ENCODE measurements at places on chromosomes 13 and 19. TPM values are rescaled to one million over a fixed set of nuclear protein-coding genes. Genes with fewer than 3 reads are reported as not detected.

Gene PSG2
- not detected for total RNA-seq

Gene SLC35E1
- 58.1 TPM for total RNA-seq

Gene KATNAL1
- 15.7 TPM for total RNA-seq

Gene IGFL2
- total RNA-seq: not detected

Gene ZNF536
- 5.6 TPM for total RNA-seq

Gene SIGLEC12
- 3.5 TPM for total RNA-seq

Gene CRX
- total RNA-seq: not detected

Gene RNF113B
- total RNA-seq: not detected

Gene ATP8B3
- 2.4 TPM for total RNA-seq

DNA sequence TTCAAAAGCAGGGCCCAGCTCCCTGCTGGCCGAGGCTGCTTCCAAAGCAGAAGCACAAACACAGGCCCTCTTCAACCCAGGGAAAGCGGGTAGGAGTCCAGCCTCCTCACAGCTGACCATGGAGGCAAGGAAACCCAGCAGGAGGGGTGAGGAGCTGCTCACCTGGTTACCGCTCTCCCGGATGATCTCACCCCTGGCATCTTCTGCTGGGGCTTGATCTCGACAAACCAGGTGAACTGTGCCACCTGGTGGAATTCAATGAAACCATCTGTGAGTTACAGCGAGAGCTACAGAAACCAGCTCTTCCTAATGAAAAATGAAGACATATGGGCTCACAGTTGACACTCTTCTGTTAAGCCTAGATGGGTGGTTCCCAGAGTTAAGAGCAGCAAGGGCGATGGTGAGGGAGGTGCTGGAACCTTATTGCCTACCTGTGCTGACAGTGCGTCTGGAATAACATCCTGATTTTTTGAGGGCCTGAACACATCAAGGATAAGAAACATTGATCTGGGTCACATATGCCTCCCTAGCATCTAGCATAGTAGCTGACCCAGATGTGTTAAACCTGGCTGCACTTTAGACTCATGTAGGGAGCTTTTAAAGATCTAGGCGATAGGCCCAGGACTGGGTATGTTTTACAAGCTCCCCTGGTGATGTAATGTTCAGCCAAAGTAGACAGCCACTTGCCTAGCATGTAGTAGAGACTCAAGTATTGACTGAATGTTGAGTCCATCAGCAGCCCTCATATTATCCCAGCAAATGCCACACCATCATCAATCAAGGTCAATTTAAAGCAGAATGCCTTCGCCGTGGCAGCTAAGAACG is 6.1 kb downstream of the DHRS12 start:
- H3K27me3 ChIP-seq: no peaks in the 10 kb centered on the region
- peaks cover under 1% of the 10 kb centered on the region for H3K4me1 ChIP-seq
- DNase-seq: peak; percentile 41
- H3K27ac ChIP-seq: no peak overlapping the region

DNA sequence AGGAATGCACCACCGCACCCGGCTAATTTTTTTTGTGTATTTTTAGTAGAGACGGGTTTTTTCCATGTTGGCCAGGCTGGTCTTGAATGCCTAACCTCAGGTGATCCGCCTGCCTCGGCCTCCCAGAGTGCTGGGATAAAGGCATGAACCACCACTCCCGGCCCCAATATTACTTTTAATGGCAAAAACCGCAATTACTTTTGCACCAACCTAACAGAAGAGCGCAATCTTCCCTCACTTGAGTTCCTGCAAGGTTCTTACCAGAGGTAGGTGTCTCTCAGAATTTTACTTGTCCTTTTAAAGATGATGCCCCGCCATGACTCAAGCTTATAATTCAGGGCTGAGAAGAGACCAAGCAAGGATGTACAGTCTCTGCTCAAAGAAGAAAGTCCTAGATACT is 1774.1 kb upstream of the PCDH20 start:
- H3K4me3 ChIP-seq: no peak overlapping the region
- DNase-seq: no peak
- H3K36me3 ChIP-seq: no peaks in the 10 kb centered on the region
- H3K27ac ChIP-seq: no peak overlapping the region
- H3K4me1 ChIP-seq: no peaks in the 10 kb centered on the region

DNA sequence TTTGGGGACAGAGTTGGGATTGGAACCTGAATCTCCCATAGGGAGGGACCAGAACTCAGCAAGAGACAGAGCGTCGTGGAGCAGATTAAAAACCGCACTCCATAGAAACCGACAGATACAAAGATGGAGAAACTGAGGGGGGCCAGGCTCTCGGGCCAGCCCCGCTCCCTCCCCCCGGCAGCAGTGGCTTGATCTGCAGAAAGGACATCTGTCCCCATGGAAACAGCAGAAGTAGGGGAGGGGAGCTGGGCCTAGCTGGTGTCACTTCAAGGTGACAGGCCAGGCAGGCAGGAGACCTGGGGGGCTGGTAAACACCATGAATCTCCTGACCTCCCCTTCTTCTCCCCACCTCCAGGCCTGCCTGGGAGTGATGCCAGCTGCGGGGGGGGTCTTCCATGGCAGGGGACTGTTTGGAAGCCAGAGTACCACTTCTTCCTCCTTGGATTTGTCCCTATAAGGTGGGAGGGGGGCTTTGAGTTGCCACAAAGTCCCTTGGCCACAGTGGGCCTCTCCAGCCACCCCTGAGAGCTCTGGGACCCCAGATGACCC is 10.9 kb downstream of the TMIGD2 start:
- H3K27ac ChIP-seq: no peak overlapping the region
- H3K36me3 ChIP-seq: no peaks in the 10 kb centered on the region
- no peak overlapping the region for H3K4me3 ChIP-seq
- DNase-seq: no peak

DNA sequence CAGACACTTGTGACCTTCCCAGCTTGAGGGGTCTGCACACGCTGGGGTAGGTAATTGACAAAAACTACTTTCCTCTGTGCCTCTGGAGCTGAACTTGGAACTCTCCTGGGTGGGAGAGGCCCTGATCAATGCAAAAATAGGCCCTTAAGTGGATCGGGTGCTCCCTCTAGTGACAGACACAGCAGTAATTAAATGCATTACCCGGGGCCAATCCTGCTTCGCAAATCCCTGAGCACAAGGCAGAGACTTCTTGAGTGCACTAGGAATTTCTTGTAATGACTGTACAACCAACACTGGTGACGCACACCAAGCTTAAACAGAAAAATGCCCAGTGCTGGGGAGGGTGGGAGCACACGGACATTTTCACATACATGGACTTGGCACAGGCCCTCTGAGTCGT is 10.6 kb upstream of the UBE2S start:
- no peaks in the 10 kb centered on the region for H3K4me1 ChIP-seq
- no peak overlapping the region for H3K27ac ChIP-seq
- peak; percentile 88 for DNase-seq

DNA sequence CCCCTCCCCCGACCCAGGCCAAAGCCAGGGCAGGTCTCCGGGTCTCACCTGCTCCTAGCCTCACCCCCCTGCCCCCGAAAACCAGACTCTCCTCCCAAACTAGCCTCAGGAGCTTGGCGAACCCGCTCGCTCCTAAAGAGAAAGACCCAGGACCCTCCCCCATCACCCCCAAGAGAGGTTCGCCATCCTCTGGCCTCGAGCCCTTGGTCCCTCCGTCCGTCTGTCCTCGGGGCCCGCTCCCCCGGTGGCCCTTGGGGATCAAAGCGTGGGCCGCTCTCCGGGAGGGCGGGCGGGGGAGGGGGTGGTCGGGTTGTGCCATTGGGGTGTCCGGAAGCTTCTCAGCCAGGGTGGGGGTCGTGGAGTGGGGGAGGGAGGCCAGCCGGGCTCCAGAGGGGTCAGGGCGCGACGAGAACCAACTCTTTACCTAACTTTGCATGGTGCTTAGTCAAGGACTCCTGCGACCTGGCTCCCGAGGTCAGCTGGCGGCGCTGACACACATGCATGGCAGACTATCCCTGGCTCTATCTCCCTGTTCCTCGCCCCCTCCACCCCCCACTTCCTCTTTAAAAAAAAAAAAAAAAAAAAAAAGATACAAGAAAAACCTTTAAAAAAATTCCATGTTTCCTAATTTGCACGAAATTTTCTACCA is 15.6 kb downstream of the SMIM24 start:
- DNase-seq: no peak
- H3K4me1 ChIP-seq: peaks cover 16% of the 10 kb centered on the region
- peaks cover 29% of the 10 kb centered on the region for H3K36me3 ChIP-seq
- H3K27ac ChIP-seq: no peak overlapping the region
- no peaks in the 10 kb centered on the region for H3K27me3 ChIP-seq

DNA sequence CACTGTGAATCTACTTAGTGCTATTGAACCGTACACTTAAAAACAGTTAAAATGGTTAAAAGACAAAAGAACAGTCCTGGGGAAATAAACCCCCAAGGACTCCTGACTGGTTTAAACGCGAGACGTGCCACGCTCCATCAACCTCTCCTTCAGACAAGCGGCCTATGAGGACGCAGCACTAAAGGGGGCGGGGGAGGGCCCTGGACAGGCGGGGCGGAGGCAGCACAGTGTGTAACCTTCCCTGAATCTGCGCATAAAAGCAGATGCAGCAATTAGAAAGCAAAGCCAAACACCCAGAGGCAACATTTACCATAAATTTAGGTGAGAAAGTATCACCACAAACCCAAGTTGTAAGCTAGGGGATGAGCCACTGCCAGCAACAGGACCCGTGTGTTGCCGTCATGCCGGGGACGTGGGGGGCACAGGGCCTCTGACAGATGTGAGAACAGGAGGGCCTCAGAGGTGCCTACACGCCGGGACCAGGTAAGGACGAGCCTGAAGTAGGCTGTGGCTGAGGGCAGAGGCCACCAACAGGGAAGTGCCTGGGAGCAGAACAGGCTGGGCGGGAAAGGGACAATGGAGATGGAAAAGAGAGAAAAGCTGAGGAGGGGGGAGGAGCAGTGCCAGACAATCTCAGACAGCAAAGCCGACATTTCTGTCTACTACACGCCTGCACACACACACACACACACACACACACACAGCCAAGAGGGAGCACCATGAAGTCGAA is 15.3 kb upstream of the ADPRHL1 start:
- H3K36me3 ChIP-seq: peaks cover 5% of the 10 kb centered on the region
- H3K27ac ChIP-seq: no peak overlapping the region
- H3K4me1 ChIP-seq: peaks cover 1% of the 10 kb centered on the region
- no peaks in the 10 kb centered on the region for H3K27me3 ChIP-seq

GRCh38 chr13:79398915-79399314 is 7.1 kb downstream of the RBM26 start:
- H3K4me3 ChIP-seq: no peak overlapping the region
- DNase-seq: no peak
- H3K36me3 ChIP-seq: peaks cover 13% of the 10 kb centered on the region

- H3K36me3 ChIP-seq: no peaks in the 10 kb centered on the region
- H3K27me3 ChIP-seq: no peaks in the 10 kb centered on the region
- H3K27ac ChIP-seq: no peak overlapping the region
- DNase-seq: peak; percentile 95
- no peak overlapping the region for H3K4me3 ChIP-seq
These were observed 278.8 kb downstream of the SLITRK6 start for GRCh38 chr13:85520445-85520844.

- no peaks in the 10 kb centered on the region for H3K36me3 ChIP-seq
- H3K27ac ChIP-seq: no peak overlapping the region
- no peak for DNase-seq
- H3K4me3 ChIP-seq: no peak overlapping the region
These were observed 40.4 kb downstream of the EDNRB start for GRCh38 chr13:77878190-77878589.

DNA sequence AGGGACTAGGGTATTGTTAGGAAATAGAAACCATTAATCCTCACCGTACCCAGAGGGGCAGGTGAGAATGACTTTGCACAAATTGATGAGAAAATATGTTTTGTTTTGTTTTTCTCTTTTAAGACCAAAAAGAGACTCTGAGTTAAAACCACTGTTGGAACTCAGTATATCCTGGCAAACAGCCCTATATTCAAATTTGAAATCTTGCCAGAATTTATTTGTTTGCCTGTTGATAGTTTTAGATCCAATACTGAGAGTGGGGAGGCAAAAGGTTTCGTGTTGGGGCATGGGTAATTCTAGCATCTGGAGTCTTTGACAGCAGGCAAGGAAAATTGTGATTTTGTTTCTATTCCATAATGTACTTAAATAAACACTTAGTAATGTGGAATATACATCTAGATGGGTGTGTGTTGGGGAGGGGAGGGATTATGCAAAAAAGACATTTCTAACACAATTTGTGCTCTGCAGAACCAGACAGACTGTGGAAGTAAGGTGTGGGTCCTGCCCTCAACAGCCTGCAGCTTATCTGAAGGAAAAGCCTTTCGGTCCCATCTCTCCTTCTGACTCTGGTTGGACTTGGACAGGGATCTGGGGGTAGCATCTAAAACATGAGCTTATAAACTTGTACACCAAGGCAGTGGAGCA is 190.7 kb downstream of the OXGR1 start:
- no peak overlapping the region for H3K27ac ChIP-seq
- H3K27me3 ChIP-seq: no peaks in the 10 kb centered on the region
- no peaks in the 10 kb centered on the region for H3K36me3 ChIP-seq
- DNase-seq: peak; percentile 63
- H3K4me3 ChIP-seq: no peak overlapping the region

DNA sequence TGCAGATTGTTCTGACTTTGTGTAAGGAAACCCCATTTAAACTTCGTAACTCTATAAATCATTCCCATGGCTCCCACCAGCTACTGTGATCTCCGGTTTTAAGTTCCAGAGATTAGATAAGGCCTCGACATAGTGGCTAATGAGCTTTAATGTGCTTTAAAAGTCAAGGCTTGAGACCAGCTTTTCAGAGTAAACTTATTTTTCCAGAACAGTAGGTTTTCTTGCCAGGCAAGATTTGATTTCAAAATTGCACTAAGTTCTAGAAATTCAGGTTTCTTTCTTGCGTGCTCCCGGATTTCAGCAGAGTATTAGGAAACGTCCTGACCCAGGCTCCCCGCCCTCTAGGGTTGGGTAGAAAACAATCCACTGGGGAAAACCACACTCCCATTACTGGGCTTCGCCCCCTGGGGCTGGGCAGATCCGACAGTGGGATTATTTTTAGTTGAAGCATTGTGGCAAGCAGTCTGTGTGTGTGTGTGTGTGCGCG is 43.3 kb downstream of the CRYL1 start:
- no peak for DNase-seq
- no peak overlapping the region for H3K27ac ChIP-seq
- no peaks in the 10 kb centered on the region for H3K4me1 ChIP-seq
- no peaks in the 10 kb centered on the region for H3K36me3 ChIP-seq

GRCh38 chr19:38433268-38433733 is at the start of gene RYR1:
RYR1 (plus strand) TSS chr19:38433691; CDS start chr19:38433830, 139 bp downstream.
- DNase-seq: peak; percentile 46
- no peaks in the 10 kb centered on the region for H3K4me1 ChIP-seq
- peaks cover 3% of the 10 kb centered on the region for H3K27me3 ChIP-seq

GRCh38 chr19:39407660-39408391 is 1.2 kb downstream of the ZFP36 start:
- H3K27ac ChIP-seq: peak overlapping the region; percentile 94
- H3K36me3 ChIP-seq: peaks cover 12% of the 10 kb centered on the region
- H3K4me1 ChIP-seq: peaks cover 16% of the 10 kb centered on the region
- H3K27me3 ChIP-seq: no peaks in the 10 kb centered on the region
- peak; percentile 46 for DNase-seq
- peak overlapping the region; percentile 91 for H3K4me3 ChIP-seq

DNA sequence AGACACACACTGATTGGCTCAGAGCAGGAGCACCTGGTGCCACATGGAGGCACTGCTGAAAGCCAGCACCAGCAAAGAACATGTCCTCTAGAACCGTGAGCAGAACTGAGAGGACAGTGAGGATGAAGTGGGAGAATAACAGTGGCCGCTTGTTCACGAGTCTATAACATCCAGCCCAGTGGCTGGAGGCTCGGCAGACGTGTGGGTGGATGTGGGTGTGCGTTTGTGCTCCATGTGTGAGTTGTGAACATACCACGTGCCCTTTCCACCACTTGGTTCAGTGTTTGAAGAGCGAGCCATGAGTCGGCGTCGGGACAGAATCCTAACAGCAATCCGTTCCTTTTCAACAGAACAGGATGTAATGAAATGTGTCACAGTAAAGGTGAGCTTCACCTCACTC is 113.0 kb downstream of the SOX1 start:
- no peaks in the 10 kb centered on the region for H3K27me3 ChIP-seq
- no peak overlapping the region for H3K4me3 ChIP-seq
- no peak overlapping the region for H3K27ac ChIP-seq
- H3K36me3 ChIP-seq: no peaks in the 10 kb centered on the region
- no peak for DNase-seq
- H3K4me1 ChIP-seq: peaks cover 3% of the 10 kb centered on the region
